ENCODE measurements at places on chromosomes 16 and 17.

- no peak for DNase-seq
These were observed 3.0 kb downstream of the NTAN1 start for GRCh38 chr16:15052747-15053476.

DNA sequence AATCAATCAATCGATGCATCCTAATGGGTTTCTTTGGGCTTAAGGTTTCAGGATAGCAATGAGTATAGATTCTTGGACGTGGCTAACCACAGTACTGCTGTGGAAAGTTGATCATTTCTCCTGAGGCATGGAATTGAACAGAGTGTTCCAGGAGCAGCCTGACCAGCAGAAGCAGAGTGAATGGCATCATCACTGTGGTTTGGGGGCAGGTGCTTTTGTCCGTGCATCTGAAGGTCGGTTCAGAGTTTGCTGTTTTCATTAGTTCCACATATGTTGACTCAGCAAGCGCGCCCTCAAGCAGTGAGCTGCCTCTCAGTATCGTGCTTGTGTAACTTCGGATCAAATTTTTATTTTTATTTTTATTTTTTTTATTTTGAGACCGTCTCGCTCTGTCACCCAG lies 24.9 kb downstream of the KIAA0513 start:
- no peak for DNase-seq

GRCh38 chr16:14462811-14463210 lies 167.2 kb downstream of the PARN start:
- DNase-seq, result no peak

- DNase-seq, result no peak
These were observed 11.9 kb downstream of the PIPOX start for GRCh38 chr17:29054835-29055234.

- DNase-seq, result no peak
These were observed 10.4 kb downstream of the LLGL1 start for GRCh38 chr17:18235743-18236256.

GRCh38 chr17:34067011-34067410 lies 188.1 kb upstream of the CCL2 start:
- no peak for DNase-seq

DNA sequence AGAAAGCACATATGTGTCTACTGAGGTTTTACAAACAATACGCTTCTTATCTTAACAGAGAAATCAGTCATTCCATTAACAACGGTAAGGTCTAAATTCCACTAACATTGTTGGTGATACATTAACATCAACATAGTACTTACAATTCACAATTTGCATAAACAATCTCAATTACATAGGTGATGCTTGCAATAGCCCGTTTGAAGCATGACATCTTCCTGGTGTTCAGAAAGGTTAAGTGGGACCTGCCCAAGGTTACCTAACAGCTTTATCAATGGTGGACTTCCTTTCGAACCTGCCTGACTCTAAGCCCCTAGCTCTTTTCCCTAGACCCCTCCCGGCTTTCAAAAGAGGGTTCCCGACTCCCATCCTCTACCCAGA lies 699 bp downstream of the FAM222B start:
- peak; percentile 45 for DNase-seq

GRCh38 chr17:41910701-41911391 lies 7.9 kb downstream of the ACLY start:
- DNase-seq, result no peak

DNA sequence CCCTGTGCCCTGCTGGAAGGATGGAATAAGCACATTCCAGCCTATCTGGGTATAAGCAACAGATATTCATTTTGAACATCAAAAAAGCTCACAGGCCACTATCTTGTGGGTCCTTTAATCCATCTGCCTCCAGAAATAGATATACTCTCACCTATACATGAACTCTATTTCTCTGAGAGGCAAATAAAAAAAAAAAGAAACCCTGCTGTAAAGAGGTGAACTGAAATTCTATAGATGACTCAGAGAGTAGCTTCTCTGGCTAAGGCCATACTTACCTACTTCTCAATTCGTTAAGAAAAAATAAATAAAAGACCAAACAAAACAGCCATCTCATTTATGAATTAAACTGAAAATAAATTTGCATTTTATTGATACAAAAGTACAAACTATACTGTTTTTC lies 86.3 kb downstream of the DYNLRB2 start:
- DNase-seq, result no peak

DNA sequence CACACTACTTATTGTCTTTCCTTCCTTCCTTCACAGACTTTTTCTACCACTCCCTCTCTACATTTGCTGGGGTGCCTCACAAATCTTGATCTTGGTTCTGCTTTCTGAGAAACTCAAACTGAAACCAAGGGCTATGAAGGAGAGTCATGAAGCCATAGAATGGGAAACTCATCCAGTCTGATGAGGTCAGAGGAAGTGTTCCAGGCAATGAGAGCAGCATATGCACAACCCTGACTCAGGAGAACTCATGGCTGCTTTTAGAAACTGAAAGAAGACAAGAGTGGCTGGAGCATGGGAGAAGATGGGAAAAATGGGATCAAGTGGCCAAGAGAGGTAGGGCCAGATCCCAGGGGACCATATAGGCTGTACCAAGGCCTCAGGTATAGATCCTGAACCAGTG lies 130.0 kb upstream of the TOX3 start:
- no peak for DNase-seq

- no peak for DNase-seq
These were observed 62.7 kb upstream of the ADORA2B start for GRCh38 chr17:15882058-15882720.

- peak; percentile 58 for DNase-seq
These were observed 11.2 kb upstream of the ADAM11 start for GRCh38 chr17:44747566-44747965.

DNA sequence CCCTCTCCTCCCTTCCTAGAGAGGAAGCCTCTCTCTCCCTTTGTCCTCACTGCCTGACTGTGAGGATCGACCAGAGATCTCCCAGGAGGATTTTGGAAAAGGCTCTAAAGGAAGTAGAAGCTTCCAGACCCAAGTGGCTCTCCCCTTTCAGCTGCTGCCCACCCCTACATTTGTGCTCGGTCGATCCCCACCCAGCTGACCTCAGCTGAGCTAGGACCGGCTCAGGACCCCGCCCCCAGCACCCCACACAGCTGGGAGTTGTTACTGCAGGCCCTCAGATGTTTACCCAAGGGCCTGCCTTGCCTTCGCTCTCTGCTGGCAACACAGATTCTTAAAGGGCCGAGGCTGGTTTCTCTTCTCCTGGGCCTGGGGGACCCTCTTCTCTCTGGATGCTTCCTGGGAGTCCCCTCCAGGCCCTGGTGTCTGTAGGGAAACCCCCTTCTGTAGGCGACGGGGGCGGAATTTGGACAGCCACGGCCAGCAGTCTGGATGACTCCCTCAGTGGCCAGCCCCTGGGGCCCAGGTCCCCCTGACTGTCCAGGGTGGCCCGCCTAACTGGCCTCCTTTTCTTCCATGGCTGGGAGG lies 26.9 kb upstream of the TIMP2 start:
- no peak for DNase-seq

- DNase-seq, result no peak
These were observed 24.1 kb upstream of the ABR start for GRCh38 chr17:1203967-1204291.

- DNase-seq, result no peak
These were observed 15.7 kb downstream of the CARHSP1 start for GRCh38 chr16:8853150-8853549.

DNA sequence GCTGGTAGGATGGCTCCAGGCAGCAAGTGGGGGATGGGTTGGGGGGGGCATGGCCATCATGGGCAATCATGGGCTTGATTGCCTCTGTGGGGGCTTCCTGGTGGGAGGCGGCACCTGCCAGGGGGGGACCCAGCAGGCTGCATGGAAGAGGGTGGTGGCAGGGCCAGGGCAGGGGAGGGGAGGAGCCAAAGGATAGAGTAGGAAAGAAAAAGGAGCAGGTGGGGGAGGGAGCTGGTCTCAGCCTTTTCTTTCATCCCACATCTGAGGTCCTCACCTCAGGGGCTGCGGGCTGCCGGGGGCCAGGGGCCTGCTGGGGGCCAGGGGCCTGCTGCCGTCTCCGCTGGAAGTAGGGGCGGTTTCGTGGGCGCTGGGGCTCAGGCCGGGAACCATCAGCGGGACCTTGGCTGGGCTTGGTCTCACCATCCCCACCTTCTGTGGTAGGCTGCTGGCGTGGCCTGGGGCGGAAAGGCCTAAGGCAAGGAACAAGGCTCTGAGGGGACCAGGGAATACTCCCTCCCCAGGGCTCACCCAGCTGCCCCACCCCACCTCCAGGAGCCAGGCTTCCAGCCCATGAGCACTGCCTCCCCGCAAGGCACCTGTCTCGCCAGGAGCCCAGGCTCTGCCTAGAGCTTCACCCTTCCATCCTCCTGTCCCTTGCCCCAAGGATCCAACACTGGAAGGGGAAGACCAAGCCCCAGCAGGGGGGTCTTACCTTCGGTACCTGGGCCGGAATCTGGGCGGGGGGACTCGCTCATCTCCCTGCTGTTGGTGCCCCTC lies 5.0 kb downstream of the YBX2 start:
- DNase-seq, result no peak

DNA sequence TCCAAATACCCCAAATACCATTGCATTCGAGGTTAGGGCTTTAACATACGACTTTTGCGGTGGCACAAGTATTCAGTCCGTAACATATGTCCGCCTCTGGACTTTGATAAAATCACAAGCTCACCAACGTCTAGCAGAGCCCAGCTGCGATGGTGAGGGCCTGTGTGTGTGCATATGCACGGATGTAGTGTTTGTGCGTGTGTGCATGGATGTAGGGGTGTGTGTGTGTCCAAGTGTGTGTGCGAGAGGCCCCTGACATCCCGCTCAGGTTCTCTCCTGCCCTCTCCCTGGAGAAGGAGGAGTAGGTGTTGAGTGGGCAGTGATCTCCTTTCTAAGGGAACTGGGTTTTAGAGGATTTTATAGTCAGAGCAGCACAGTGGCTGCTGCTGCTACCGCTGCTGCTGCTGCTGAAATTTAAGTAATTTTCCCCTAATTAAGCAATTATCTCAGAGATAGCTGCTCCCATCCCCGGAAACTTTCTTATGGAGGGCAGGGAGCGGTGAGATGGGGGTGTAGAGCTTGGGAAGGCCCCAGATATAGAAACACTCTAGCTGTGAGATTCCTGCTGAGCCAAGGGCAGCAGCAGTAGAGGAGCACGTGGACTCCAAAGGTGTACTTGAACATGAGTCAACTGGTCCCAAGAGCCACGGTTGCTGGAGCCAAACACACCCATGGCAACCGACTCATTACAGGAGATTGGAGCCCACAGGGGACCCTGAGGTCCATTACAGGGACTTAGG lies 121.7 kb upstream of the SDK2 start:
- DNase-seq, result no peak

DNA sequence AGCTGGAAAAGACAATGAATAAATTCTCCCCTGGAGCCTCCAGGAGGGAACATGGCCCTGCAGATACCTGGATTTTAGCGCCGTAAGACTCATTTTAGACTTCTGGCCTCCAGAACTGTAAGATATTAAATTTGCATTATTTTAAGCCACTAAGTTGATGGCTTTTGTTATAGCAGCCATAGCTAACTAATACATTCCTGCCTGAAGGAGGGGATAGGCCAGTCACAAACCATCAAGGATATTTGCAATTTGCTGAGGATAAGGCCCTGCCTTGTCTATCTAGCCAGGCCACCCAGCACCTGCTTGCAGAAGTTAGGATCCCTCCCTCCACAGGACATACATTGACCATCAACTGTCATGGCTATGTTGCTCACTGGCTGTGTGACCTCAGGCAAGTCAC lies 4.9 kb upstream of the KCNG4 start:
- no peak for DNase-seq

DNA sequence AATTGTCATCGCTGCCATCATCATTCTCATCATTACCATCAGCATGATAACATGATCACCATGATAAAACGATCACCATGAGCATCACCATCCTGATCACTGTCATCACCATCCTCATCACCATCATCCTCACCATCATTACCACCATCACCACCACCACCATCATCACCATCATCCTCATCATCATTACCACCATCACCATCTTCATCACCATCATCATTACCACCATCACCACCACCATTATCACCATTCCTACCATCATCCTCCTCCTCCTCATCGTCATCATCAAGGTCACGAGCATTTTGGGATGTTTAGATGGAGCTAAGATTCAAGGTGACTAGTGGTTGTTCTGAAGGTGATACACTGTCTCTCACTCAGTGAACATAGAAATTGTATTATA lies 221.0 kb downstream of the FOXL1 start:
- DNase-seq, result no peak

DNA sequence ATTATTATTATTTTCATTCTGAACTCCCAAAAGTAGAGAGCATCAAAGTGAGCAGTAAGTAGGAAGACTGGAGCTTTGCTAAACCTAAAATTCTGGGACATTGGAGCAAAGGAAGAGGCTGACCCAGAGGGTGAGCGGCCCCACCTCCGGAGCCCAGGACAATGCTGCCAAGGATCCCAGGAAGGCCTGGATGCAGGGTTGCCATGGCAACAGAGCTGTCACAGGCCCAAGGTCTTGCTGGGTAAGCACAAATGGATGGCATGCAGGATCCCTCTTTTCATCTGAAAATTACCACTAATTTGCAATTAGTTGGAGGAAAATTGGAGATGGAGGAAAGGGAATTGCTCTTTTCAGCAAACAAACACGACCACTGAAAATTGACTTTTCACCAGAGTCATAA lies 457.9 kb upstream of the CDH5 start:
- peak; percentile 19 for DNase-seq

Data from K562 (cell line).